ENCODE measurements at places on chromosomes 1 and 21.

DNA sequence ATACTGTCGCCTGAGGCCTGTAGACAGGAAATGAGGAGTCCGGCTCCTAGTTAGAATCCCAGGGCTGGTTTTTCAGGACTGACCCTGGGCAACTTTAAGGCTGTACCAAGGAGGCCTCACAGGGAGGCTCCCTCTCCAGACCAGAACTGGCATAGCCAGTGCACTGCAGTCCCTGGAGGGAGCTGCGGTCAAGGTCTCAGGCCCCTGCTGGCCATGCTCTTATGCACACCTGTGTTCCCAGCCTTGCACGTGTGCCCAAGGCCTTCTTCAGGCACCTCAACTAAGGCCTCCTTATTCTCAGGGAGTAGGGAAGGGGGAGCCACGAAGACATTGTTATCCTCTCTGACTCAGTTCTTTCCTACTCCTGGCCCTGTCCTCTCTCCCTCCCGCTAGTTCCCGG, 22.0 kb upstream of the IFNAR1 start:
- no peak for DNase-seq

GRCh38 chr1:101652484-101652883, 344.2 kb downstream of the OLFM3 start:
- no peak for DNase-seq

GRCh38 chr1:231093156-231093922, 53.3 kb upstream of the FAM89A start:
- no peak for DNase-seq

GRCh38 chr1:168728473-168729404, at the start of gene DPT:
DPT (minus strand) TSS chr1:168729206; CDS start chr1:168729174, 32 bp downstream.
- no peak for DNase-seq

All from activated naive CD4-positive, alpha-beta T cell treated with Interleukin-2 at 50 U/mL for 16 hours (primary cell).